Activated CD4-positive, CD25-positive, alpha-beta regulatory T cell (primary cell): ENCODE measurements at places on chromosomes 1 and 21.

- no peak for DNase-seq
Observed at GRCh38 chr21:42698733-42699132, 45.3 kb downstream of the PDE9A start.

DNA sequence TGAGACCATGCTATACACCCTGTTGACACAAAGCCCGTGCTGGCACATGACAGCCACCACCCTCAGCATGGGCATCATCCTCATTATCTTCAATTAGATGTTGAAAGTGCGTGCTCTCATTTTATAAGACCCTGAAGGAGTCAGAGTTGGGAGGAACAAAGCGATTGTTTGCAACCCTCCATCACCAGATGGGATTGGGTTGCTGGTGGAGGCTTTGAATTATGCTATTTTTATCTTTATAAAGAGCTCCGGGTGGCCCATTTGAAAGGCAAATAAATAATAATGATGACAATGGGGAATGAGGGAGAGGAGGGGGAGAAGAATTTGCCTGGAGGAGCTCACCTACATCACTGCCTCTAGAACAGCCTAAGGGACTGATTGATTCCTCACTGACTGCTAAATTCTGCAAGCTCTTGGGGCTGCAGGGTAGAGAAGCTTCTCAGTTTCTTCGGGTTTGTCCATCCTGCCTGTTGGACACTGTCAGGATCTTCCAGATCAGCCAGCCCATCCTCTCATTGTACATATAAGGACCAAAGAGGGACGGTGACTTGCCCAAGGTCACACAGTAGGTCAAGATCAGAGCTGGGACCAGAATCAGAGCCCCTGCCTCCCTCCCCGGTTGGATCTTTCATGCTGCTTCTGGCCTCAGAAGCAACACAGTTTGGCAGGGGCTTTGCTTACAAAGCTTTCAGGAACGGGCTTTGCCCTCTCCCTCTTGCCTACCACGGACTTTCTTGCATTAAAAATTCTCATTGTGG is 130.9 kb upstream of the ZBTB40 start:
- no peak for DNase-seq

- DNase-seq: no peak
Observed at GRCh38 chr1:204080163-204080903, 7.4 kb downstream of the SOX13 start.

GRCh38 chr1:15198684-15199083 is 45.1 kb downstream of the TMEM51 start:
- DNase-seq: no peak

DNA sequence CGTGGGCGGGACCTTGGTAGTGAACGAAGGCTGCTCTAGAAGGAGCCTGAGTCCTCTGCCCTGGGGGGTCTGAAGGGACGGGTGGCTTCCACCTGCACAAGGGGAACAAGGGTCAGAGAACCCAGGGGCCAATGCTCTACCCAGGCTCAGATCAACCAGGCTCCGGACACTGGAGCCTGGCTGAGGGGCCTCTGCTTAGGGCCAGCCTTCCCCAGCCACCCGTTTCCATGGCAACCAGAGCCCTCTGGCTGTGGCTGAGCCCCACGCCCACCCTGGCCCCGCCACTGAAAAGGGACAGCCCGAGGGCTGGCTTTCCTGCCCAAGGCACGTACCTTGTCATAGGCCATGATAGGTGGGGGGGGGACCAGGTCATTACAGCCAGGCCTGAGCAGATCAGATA is 724.6 kb downstream of the PTPRU start:
- no peak for DNase-seq

DNA sequence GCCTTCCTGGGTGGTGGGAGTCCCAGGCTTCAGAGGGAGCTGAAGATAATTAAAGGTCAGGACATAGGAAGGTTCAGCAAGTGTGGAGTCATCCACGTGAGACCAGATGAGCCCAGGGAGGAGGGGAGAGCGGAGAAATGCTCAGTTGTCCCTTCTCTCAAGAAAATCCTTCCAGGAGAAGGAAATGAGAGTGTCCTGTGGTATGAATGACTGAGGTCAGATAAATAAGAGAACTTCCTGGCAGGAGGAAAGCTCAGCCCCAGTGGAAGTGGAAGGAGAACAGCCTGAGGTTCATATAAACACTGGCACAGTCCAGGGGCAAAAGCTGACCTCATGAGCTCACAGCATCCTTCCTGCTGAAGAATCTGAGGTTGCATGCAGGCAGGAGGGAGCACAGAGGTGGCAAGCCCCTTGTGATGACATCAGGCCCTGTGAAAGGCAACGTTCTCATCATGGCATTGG is 97.6 kb downstream of the NAV1 start:
- DNase-seq: no peak

- DNase-seq: peak; percentile 35
Observed at GRCh38 chr1:67674260-67675011, 10.6 kb upstream of the GADD45A start.

DNA sequence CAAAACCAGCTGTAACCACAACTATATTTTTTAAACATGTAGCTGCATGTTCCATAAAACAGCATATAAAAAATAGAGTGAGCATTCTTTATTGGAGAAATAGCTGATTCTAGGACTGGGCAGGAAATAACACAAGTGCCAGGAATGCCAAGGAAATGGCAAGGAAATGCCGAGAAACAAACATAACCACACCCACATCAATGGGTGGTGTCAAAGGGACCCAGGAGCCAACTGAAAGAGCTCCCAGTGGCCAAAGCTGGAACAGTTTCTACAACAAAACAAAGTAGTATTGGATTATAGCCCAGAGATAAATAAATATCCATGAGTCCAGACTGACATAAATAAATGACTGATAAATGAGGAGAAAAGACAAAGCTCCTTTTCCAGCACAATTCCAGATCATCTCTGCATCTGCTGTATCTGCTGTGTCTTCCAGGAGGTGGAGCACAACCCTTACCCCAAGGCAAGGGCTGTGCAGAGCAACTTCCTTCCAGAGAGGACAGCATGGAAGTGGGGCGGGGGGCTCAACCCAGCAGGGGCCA is 28.1 kb downstream of the ADARB1 start:
- no peak for DNase-seq

DNA sequence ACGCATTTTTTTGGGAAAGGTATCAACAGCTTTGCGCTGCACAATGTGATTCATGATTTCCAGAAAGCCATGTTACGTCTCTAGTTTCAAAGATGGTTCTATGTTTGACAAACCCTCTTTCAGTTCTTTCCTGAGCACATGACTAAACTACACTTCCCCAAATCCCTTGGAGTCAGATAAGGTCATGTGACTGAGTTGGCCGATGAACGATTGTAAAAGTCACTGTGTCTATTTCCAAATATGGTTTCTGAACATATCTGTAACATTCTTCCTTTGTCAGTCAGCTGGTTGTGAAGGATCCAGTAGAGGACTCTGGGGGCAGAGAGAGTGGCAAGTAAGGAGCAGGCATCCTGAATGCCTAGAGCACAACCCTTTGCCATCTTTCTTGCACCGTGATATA is 35.4 kb downstream of the TMPRSS15 start:
- DNase-seq: no peak

DNA sequence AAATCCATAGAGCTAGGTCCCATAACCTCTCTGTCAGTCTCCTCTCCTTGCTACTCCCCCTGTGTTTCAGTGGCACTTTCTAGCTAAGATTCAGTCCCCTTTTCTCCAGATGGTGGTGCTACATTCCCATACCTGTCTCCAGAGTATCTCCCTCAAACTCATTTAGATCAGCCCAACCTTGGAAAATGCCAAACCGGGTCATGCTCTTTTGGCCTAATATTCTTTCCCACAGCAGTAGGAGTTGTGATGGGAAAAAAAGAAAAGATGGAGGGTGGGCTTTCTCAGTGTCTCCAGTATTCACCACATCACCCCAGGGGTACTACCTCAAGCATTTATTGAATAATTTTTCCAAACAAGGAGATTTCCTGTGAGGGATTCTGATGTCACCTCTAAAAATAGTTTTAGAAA is 3.2 kb upstream of the RXFP4 start:
- DNase-seq: no peak

GRCh38 chr1:110239441-110240430 is 29.6 kb downstream of the KCNC4 start:
- DNase-seq: no peak
